ENCODE measurements at places on chromosomes 5 and 9.

DNA sequence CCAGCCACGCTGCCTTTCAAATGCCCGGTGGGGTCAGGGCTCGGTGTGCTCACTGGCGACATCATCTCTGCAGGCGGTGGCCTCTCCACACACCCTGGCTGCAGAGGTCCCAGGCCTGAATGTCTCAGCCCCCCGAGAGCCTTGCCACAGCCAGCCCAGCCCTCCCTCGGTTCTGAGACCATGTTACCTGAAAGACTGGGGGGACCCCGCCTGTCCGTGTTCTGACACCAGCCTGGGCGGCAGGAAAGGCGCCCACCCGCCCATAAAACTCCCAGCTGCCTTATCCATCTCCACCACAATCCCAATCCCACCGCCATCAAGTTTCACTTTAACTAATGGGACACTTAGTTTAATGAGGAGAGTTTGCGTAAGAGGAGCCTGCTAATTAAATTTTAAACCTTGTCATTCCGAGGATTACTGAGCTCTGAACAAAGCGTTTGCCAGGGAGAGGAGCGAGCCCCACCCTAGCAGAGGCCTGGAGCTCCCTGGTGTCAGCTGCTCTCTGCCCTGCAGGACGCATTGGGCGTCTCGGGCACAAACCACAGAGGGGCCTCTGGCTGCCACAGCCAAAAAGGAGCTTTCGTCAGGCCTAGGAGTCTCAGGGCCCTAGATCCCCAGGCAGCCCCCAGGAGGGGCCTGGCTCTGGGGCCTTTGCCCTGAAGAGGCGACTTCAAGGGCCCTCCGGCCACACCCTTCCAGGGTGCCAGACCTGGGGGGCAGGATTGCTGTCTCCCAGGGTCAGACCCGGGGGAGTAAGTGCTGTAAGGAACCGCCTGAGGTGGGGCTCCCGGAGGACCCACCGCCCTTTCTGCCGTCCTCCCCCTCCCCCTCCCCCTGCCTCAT, 15.3 kb downstream of the LHX3 start:
- DNase-seq, result no peak

DNA sequence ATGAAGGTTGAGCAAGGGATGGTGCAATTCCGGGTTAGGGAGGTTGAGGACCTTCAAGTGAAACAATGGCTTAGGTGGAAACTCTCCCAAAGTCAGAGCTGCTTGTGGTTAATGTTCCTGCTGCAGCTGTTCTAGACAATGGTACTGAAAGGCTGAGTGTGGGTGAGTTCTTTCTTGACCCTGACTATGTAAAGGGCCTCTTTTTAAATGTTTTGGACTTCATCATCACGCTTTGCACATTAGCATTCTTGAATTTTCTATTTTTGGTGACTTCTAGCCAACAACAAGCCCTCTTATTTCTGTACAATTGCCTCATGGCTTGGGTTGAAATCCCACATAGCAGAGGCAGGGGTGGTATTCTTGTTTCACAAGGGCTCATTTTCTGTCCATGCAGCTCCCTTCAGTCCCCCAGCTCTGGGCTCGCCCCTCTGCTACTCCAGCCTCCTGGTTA, 136.3 kb upstream of the ANKRD55 start:
- no peak for DNase-seq

GRCh38 chr5:78113689-78114264, 180.7 kb downstream of the AP3B1 start:
- DNase-seq, result no peak

DNA sequence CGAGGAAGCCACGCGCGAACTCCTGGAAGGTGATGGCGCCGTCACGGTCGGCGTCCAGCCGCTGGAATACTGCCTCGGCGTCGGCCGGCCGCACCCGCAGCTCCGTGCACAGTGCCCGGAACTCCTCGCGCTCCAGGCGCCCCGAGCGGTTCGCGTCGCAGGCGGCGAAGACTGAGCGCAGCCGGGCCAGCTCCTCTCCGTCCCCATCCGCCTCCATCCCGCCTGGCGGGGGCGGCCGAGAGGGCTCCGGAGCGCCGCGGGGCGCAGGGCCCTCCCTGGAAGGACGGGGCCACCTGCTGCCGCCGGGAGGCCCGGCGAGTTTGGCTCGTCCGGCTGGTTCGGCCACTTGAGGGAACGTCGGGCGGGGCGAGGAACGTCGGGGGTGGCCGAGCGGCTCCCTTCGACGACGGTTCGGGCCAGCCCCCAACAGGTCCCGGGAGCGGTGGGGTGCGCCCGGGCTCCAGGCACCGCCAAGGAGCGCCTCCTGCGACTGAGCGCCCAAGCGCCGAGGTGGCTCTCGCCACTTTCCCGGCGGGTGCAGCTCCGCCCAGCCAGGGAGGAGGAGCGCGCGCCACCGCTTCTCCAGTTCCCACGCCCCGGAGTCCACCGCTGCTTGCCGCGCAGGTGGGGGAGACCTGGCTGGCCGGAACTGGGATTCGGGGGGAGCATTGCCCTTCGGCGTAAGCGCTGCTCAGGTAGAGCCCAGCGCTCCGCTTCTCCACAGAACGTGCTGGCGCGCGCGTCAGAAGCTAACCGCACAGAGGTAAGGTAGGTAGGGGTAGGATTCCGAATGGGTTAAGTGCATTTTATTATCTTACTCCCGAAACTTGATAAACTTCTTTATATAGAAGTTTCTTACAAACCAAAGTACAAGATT, at the start of gene RASEF:
Gene RASEF, minus strand, starts transcription at position 492 of the 877 bp plus-strand sequence. Its CDS starts 275 bp downstream, at position 217.
- DNase-seq, result no peak

DNA sequence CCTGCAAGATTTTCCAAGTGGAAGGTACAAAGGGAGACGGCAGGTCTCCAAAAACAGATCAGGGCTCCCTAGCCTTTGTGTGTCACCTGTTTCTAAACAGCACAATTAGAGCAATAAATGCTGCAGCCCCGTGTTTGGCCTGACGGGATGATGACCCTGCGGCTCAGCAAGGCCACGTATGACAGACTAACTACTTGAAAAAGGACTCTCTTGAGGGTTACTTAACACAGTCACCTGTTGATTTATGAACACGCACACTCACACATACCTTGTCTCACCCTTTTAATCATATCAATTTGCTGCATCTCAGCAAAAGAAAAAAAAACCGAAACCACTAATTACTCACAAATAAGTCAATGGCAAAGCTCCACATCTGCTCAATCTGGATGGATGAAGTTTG, 199.6 kb upstream of the GAS1 start:
- DNase-seq, result no peak

GRCh38 chr9:123349691-123350480, 6.1 kb upstream of the CRB2 start:
- DNase-seq, result peak; percentile 54

- DNase-seq, result no peak
Measured at GRCh38 chr9:108698231-108698630, 157.6 kb downstream of the ACTL7B start.
